Activated CD4-positive, alpha-beta T cell treated with anti-CD3 and anti-CD28 coated beads, Interleukin-2, amount 10 ng/mL, durations not matched to agents 24 days and 14 days (primary cell): ENCODE measurements at places on chromosomes 11 and 22. TPM values are rescaled to one million over a fixed set of nuclear protein-coding genes. Genes with fewer than 3 reads are reported as not detected.

The TTC36 gene
- 0.38 and 0.65 TPM in 2 replicates for total RNA-seq

The PAK1 gene
- 32.1 and 33.1 TPM in 2 replicates for total RNA-seq

The PKNOX2 gene
- not detected in 2 replicates for total RNA-seq

- H3K36me3 ChIP-seq: peaks cover 19% of the 10 kb centered on the region
- H3K4me3 ChIP-seq: peak overlapping the region; percentile 14
- no peaks in the 10 kb centered on the region for H3K27me3 ChIP-seq
- DNase-seq: no peak
- peak overlapping the region; percentile 85 for H3K27ac ChIP-seq
- peaks cover 38% of the 10 kb centered on the region for H3K4me1 ChIP-seq
These were observed 3.0 kb downstream of the ATL3 start for GRCh38 chr11:63667995-63668795.

The BTBD18 gene
- total RNA-seq: not detected in 2 replicates
